ENCODE measurements at places on chromosomes 7 and 10.

DNA sequence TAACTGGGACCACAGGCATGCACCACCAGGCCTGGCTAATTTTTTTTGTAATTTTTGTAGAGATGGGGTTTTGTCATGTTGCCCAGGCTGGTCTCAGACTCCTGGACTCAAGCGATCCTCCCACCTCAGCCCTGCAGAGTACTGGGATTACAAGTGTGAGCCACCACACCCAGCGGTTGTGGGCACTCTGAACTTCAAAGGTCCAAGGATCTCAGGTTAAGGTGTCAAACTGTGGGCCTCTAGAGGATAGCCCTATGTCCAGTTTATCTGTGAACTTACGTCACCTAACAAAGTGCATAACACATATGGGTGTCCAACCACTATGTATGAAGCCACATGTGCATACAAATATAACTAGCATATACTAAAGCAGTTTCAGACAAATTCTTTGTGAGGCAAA is 3.2 kb upstream of the IL2RA start:
- DNase-seq = no peak

DNA sequence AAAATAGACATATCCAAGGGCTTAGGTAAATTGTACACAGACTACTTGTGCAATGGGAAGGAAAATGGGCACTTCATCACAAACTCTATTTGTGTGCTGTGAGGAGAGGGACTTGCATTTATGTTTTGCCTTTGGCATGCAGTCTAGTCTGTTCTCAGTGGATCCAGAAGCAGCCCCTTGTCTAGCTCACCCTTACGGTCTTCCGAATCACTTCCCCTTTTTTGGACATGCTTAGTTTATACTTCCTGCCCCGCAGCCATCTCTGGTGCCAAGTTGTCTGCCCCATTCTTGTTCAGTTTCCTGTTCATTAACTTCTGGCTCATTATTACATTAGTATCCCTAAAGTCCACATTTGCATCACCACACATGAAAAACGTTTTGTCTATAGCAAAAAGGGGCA is 161.6 kb downstream of the NRCAM start:
- no peak for DNase-seq

DNA sequence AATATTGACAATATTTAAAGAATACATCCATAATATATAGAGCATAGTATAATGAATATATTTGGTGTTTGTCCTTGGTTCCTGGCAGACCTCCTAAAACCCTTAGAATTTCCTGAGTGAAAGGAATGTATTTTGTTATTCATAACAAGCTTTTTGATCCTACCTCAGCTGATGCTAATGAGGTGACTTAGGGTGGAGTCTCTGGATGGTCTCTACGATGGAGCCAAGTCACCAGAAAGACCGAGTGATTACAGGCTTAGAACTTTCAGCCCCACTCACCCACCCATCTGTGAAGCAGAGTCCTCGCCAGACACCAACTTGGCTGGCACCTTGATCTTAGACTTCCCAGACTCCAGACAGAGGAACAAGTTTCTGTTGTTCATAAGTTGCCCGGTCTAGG is 35.9 kb downstream of the UPF2 start:
- DNase-seq = no peak

- no peak for DNase-seq
These were observed 130.6 kb downstream of the TCERG1L start for GRCh38 chr10:131180740-131181415.

DNA sequence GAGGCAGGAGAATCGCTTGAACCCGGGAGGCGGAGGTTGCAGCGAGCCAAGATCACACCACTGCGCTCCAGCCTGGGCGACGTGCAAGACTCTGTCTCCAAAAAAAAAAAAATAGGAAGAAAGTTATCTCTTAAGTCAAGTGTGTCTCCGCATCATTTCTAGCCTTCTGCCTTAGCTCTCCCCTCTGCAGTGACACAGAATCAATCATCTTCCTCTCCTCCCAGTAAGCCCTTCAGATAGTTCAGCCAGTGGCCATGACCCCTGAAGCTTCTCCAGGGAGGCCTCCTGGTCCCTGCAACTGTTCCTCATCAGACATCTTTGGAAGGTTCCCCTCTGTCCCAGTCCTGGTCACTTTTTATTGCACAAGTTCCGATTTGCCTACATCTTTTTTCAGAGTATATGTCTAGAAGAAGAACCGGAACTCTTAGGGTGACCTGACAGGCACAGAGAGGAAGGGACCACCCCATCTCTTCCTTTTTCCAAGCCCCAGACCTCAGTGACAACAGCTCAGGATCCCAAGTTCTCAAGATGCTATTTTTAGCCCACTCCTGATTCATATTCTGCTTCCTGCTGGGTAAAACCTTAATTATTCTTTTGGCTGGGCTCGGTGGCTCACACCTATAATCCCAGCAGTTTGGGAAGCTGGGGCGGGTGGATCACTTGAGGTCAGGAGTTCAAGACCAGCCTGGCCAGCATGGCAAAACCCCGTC is 6.6 kb upstream of the RHBDD2 start:
- no peak for DNase-seq

GRCh38 chr7:1407892-1408291 is 51.4 kb downstream of the MICALL2 start:
- no peak for DNase-seq

- DNase-seq = no peak
These were observed 209.6 kb upstream of the SH2B2 start for GRCh38 chr7:102077081-102077480.
